ENCODE measurements at places on chromosomes 4 and X. TPM values are rescaled to one million over a fixed set of nuclear protein-coding genes. Genes with fewer than 3 reads are reported as not detected.

SGMS2 gene
- polyA plus RNA-seq: 2.4 TPM

LPAR4 gene
- polyA plus RNA-seq: not detected

AKAP17A gene
- polyA plus RNA-seq: 15.8 TPM

SPIN2A gene
- 0.38 TPM for polyA plus RNA-seq

NDST3 gene
- polyA plus RNA-seq: 0.37 TPM

VEGFC gene
- polyA plus RNA-seq: 1.4 TPM

BEX1 gene
- 10.3 TPM for polyA plus RNA-seq

FAM53A gene
- polyA plus RNA-seq: 2.1 TPM

GNRHR gene
- polyA plus RNA-seq: not detected

PAGE4 gene
- not detected for polyA plus RNA-seq
